ENCODE measurements at places on chromosomes 4 and X.

GRCh38 chr4:99821918-99822503 lies 5.4 kb downstream of the DAPP1 start:
- peak; percentile 36 for DNase-seq

DNA sequence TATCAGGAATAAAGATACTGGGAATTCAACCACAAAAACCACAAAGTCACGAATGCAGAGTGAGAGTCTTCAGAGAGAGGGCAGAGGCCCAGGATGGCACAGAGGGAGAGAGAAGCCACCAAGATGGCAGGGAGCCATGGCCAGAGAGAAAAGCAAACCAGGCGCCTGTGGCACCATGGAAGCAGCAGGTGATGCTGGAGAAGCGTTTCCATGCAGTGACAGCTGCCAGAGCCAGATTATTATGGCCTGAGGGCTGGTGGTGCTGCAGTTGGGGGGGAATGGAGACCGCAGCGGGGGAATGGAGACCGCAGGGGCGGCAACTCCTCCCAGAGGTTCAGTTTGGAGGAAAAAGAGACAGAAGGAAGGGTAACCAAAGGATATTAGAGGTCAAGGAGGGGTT lies 5.8 kb downstream of the TAFAZZIN start:
- DNase-seq, result no peak

DNA sequence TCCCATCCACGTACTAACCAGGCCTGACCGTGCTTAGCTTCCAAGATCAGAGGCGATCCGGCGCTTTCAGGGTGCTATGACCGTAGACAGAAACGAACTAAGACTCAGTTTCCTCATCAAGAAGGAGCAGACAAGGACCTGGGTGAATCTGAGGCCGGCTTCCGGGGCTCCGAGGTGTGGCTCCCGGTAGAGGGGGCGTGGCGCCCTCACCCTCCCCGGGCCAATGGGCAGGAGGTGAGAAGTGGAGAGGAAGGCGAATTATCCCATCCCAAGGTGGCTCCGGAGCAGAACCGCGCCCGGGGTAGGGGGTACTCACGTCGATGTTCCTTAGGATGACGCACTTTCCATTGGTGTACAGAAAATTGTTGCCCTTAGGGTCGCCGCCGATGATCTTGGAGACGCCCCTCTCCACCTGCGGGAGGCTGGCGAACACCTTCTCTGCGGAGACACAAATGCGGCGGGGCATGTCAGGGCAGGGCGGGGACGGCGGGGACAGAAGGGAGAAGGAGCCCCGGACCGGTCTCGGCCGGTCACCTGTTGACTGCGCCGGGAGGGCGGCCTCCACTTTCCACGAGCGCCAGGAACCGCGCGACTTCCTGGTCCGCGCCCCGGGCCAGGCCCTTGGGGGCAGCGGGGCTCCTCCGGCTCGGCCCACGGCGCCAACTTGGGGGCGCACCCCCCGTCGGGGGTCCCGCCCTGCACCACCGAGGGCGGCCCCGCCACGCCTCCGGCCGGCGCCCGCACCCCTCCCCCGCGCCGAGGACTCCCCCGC lies 616 bp downstream of the WDR1 start:
- peak; percentile 61 for DNase-seq

DNA sequence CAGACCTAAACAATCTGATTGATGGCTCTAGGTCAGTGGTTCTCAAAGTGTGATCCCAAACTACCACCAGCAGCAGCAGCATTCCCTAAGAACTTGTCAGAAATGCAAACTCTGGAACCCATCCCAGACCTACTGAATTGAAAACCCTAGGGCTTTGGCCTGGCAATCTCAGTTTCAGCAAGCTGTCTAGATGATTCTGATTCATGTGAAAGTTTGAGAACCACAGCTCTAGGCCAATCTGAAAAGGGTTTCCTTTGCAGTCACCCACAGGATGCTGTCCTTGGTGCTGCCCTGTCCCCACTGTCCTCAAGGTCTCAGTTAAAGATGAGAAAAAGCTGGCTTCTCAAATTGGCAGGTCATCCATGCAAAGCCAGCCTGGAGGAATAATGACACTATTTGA lies 34.8 kb downstream of the SMPX start:
- no peak for DNase-seq

DNA sequence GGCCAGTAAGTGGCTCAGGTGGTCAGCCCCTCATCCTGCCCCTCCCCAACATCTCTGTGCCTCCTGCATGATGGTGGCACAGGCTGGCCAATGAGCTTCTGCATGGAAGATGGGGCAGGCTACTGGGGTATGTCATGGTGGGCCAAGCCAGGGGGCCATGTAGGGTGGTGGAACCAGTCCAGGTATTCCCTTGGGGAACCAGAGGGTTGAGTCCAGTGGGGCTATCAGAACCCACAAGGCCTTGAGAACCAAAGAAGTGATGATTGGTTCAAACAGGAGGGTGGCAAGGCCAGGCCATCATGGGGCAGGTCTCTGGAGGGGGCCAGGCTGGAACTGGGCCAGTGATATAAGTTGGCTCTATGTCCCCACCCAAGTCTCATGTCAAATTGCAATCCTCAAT lies 18.8 kb upstream of the PPP2R2C start:
- DNase-seq, result no peak

DNA sequence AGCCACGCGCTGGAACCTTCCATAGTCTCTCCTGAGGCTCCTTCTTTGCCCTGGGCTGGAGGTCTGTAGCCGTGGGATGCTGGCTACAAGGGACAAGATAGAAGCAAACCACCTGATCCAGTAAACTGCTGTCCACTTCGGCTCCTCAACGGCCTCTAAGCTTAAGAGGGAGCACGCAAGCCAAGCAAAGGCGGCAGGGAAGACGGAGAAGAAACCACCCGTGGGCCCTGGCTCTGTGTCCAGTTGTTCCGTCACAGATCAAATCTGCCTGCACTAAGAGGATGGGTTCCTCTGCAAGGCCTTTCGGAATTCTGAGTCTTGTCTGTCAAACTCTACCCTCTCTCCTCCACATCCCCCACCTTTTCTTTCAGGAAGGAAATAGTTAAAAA lies 401 bp upstream of the EDNRA start:
- no peak for DNase-seq

DNA sequence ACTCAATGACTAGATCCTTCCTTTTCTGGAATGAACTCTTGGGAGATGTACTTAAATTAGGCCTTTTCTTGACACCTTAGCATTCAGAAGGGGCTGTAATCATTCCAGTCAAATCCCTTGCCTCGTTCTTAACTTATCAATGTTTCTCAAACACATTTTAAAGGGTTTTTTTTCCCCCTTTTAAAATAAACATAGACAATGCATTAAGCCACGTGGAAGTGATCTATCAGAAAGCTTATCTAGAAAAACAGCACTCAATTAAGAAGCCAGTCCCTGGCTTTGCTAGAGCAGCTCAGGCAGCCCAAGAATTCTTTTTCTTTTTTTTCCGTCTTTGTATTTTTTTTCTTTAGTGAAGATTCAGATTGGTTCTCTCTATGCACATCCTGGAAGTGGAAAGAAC lies 118.2 kb downstream of the PCDH7 start:
- no peak for DNase-seq
